ENCODE measurements at places on chromosomes 6 and 20.

- no peak for DNase-seq
Measured at GRCh38 chr6:147449405-147450161, 58.9 kb upstream of the SAMD5 start.

DNA sequence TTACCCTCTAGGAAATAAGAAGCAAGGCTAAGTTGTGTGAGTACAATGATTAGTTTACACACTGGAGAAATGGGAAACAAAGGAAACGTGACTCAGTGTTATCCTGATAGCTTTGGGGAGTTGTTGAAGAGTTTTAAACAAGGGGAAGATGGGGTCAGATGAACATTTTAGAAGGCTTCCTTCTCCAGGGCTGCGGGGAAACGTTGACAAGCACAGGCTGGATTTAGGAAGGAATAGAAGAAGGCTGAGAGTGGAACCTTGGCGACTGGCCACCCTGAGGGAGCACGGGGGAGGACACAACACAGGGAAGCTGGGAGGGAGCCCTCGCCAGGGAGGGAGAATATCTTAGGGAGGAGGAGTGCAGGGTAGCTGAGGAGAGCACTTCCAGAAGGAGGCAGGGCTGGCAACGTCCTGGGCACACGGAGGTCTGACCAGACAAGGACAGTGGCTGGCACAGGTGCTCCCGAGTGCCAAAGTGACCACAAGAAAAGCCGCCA, 134.7 kb downstream of the AIG1 start:
- DNase-seq, result no peak

DNA sequence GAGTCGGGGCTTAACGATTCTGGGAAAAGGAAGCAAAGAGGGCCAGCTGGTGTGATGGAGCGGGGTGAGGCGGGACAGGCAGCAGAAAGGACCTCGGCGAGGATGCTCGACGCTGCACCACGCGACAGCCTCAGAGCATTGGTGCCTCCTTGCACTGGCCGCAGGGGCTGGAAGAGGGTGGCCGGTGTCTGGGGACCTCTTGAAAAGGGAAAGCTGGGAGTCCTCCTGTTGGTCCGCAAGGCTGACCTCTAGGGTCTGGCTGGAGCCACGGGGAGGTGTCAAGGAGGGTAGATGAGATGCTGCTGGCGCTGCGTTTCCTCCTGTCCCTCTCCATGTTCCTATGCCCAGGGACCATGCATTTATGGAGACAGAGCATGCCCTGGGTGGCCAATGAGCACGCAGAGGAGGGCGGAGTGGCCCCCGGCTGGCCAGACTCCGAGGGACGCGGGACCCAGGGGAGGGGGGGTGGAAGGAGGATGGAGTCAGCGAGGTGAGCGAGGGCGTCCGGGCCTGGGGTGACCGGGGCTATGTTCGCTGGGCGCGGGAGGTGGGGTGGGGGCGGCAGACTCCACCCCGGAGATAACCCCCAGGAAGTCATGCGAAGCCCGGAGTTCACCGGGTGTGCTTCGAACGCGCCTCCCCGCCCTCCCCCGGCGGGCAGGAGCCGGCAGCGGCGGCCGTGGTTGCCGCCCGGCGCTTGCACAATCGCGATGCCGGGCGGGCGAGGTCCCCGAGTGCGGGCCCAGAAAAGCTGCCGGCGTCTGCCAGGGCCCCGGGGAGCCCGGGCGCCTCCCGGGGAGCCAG, at the start of gene CYP24A1:
TSS of gene CYP24A1 (minus strand) at position 334 of the 804 bp plus-strand sequence. CDS start 407 bp downstream, outside the sequence.
- DNase-seq, result no peak

- DNase-seq, result no peak
Measured at GRCh38 chr6:143802833-143803565, 40.1 kb upstream of the LTV1 start.

DNA sequence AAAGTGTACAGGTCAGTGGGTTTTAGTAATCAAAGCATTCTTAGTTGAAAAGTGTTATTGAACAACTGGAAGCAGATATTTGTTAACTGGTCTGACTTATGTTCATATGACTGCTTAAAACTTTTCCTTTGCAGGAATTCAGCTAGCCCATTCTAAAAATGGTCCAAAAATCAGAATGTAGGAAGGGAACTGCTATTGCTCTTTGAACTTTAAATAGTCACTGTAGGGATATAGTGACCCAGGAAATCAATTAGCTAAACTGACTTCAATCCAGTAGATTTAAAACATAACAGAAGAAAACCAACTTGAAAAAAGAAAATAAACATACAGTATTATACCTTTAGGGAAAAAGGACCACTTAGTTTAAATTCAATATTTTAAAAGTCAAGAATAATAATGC, 25.5 kb downstream of the AKAP12 start:
- DNase-seq, result no peak

GRCh38 chr20:38152621-38153221, 12.3 kb downstream of the TGM2 start:
- DNase-seq, result no peak

- DNase-seq, result no peak
Measured at GRCh38 chr6:11304946-11305345, 72.5 kb upstream of the NEDD9 start.

GRCh38 chr20:35768731-35769664, 2.8 kb upstream of the PHF20 start:
- no peak for DNase-seq

DNA sequence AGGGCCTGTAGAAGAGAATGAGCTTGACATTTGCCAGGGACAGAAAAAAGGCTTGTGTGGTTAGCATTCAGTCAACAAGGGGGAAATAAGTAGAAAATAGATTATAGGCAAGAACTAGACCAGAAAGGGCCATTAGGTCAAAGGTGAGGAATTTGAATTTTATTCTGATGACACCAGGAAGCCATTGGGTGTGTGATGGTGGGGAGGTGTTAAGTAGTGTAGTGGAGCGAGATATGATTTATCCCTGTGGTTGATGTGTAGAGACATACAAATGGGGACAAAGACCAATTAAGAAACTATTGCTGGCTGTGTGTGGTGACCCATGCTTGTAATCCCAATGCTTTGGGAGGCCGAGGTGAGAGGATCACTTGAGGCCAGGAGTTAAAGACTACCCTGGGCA, 11.0 kb downstream of the DSTN start:
- no peak for DNase-seq

All from CD8-positive, alpha-beta T cell (primary cell).